ENCODE measurements at places on chromosomes 4 and X.

DNA sequence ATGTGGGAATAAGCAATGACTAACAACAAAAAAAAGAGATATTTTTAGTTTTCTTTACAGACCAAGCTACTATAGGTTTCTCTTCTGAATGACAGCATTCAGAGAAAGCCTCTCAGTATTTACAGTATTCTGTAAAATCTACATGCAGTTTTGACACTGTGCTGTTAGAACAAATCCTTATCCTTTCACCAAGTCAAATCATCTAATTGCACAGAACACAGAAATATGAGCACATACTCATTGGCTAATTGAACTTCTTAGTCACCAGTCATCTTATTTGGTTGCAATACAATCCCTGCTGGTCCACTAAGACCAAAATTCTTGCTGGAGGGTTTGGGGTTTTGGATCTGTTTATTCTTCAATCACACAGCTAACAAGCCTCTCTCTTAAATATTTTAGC, 5.7 kb downstream of the ACOT9 start:
- DNase-seq = no peak

DNA sequence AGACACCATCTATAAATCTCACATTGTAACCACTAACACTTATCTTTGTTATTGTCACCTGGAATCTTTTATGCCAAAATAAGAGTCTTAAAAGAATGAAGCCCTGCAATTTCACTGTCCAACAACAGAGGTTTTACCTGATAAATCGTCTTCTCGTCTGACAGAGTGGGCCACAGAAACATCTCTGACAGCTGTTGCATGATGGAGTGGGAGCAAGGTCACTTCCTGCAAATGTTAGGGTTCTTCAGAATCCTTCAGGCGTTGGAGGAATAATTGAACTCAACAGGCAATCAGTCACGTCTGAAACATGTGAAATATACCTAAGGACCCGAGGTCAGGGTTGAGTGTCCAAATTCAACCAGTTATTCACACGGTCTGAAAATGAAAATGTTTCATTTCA, 353.6 kb downstream of the TRIML1 start:
- DNase-seq = no peak

GRCh38 chrX:155535866-155536265, 76.9 kb downstream of the TMLHE start:
- DNase-seq = no peak

DNA sequence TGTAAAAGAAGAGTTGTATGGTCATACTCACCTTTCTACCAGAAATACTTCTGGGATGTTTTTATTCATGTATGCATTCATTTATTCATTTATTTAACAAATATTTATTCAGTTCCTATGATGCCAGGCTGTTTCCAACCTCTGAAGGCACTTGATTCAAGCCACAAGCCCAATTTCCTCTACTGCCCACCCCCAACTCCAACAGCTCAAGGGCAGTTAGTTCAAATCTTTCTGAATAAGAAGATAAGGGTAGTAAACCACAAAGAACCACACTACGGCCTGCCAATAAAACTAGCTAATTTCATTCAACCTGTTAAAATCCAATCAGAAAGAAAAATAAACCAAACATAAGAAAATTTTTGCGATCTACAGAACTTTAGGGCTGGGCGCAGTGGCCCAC, 31.2 kb downstream of the LRBA start:
- no peak for DNase-seq

- DNase-seq = no peak
Observed at GRCh38 chrX:10598540-10598939, 21.8 kb downstream of the MID1 start.

GRCh38 chrX:65926095-65927019, 113.5 kb downstream of the VSIG4 start:
- no peak for DNase-seq

DNA sequence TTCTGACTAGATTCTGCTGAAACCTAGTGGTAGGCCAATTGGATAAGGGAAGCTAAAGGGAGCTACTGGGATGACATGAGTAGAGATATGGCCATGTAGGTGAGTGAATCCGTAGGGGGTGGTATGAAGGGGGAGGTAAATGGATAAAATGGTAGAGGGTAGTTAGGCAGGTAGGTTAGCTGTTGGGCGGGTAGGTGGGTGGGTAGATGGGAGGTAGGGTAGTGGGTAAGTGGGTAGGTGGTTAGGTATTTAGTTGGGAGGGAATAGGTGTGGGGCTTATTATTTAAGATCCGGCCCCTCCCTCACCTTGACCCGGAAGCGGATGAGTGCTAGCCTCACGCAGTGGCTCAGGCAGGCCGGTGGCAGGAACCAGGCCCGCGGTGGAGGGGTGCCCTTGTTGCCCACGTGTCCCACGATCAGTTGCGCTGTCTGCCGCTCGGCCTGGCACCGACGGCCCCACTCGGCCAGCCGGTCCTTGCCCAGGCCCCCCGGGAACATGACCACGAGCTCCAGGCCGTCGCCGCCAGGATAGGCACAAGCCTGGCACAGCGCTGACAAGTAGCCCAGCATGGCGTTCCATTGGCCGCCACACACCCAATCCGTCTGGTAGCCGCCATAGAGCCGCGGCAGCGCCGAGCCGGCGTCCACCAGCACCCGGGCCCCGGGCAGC, 725 bp downstream of the FAM120C start:
- no peak for DNase-seq

DNA sequence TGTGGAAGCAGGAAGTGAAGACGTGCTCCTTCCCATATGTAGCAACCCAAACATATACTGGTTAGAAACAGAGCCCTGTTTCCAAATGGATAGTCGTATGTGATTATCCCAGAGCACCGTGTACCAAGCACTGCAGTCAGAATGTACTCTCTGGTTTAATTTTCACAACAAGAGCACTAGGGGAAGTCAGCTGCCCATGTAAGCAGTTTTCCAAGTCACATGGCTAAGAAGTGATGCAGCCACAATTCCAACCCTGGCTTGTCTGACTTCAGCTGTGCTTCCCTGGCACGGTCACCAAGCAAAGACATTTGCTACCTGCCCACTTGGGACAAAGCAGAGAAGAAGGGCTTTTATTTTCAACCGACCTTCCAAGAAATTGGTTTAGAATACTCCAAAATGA, 28.2 kb upstream of the CEP135 start:
- DNase-seq = no peak

Measured in fibroblast of skin of left quadriceps (primary cell).